ENCODE measurements at places on chromosomes 1 and 21.

DNA sequence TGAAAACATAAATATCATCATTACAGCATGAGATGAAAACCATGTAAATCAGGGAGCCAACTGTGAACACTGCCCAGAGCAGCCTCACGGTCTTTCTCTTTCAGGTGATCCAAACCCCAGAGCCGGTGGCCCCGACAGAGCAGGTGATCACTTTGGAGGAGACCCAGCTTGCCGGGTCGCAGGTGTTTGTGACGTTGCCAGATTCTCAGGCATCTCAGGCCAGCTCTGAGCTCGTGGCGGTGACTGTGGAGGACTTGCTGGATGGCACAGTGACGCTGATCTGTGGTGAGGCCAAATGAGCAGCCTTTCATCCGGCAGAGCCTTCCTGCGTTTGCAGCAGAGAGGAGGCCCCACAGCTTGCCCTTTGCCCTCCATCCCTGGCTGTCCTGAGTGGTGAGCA is 37.2 kb upstream of the EPHA8 start:
- no peak for DNase-seq

DNA sequence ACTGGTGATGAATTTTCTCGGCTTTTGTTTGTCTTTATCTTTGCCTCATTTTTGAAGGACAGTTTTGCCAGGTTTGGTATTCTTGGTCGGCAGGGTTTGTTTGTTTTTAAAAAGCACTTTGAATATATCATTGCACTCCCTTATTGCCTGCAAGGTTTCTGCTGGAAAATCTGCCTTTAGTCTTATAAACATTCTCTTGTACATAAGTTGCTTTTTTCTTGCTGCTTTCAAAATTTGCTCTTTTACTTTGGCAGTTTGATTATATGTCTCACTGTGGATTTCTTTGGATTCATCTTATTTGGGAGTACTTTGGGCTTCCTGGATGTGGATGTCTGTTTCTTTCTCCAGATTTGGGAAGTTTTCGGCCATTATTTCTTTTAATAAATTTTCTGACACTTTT is 58.1 kb upstream of the C1orf146 start:
- no peak for DNase-seq

GRCh38 chr1:99691175-99691574 is 45.3 kb downstream of the PALMD start:
- no peak for DNase-seq

DNA sequence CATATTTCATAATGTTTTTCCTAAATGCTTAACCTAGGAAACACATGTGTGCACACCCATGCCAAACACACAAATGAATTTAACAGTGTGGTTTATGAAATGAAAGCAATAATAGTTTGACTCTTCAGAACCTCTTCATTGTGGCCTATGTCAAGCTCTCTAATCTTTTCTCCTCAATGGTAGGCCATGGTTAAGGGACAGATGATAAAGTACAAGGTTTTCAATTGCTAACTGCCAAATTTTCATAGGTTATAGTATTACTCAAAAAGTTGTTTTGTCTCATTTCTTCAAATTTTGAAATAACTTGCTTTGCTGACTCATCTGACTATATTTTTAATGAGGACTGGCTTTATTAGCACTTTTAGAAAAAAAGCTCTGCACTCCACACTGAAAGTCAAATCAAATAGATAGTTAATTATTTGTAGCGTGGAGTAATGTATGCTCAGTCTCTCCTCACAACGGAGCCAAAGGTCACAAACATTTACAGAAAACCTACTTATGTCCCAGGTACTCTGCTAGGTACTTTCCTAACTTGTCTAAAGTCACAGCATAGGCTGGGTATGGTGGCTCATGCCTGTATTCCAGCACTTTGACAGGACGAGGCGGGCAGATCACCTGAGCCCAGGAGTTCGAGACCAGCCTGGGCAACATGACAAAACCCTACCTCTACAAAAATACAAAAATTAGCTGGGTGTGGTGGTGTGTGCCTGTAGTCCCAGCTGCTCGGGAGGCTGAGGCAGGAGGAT is 3.0 kb upstream of the ADCY10 start:
- DNase-seq = no peak

GRCh38 chr1:213568929-213569815 is 418.6 kb upstream of the PROX1 start:
- DNase-seq = no peak
